ENCODE measurements at places on chromosomes 4 and X. TPM values are rescaled to one million over a fixed set of nuclear protein-coding genes. Genes with fewer than 3 reads are reported as not detected.

The MPC1L gene
- not detected for total RNA-seq

The SULT1B1 gene
- total RNA-seq: 2.8 TPM

The RAB9A gene
- 18.3 TPM for total RNA-seq

The GAGE1 gene
- total RNA-seq: not detected

The RNF150 gene
- total RNA-seq: not detected

The GUCY1A1 gene
- total RNA-seq: not detected

The BCORL1 gene
- total RNA-seq: 14.3 TPM

DNA sequence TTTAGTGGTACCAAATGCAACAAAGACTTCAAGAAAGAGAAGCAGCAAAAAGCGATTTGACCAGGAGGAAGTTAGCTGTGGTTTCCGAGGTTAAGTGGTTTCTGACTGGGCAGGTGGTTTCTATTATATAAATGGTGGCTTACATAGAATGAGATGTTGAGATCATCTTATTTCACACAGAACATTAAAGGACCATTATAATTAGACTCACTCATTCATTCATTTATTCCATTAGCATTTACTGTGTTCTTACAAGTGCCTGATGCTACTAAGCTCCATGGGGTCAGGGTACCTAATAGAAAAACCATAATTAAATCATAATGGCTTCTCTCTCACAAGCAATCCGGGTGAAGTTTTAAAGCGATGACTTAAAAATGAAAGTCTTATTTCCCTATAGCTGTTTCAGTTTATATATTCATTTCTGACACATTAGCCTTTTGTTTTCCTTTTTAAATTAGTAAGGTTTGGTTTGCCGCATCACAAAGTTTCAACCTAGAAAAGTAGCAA, 10.6 kb downstream of the TSPAN6 start:
- H3K27me3 ChIP-seq: peaks cover 8% of the 10 kb centered on the region
- peaks cover 9% of the 10 kb centered on the region for H3K4me1 ChIP-seq
- H3K36me3 ChIP-seq: no peaks in the 10 kb centered on the region
- no peak for DNase-seq
- H3K4me3 ChIP-seq: peak overlapping the region; percentile 11

DNA sequence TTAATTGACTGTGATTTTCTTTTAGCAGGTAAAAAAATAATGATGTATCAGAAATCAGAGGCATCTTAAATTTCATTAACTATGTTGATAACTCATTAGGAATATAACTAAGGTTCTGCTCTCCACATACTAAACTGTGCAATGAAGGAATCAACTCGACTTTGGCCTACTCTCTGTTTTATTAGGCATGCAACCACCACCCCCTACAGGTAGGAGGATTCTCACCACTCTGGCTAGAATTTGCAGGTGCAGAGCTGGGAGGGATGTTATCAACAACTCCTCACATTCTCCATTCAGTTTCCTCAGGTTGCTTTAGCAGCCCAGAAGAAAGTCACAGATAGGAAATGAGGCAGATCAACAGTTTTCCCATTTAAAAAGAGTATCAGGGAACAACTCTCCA, 160.1 kb downstream of the COX18 start:
- H3K4me1 ChIP-seq: no peaks in the 10 kb centered on the region
- no peak overlapping the region for H3K27ac ChIP-seq
- no peak overlapping the region for H3K4me3 ChIP-seq
- no peaks in the 10 kb centered on the region for H3K27me3 ChIP-seq
- no peaks in the 10 kb centered on the region for H3K36me3 ChIP-seq
- DNase-seq: no peak
